Dorsolateral prefrontal cortex (tissue), 122 donors: ENCODE measurements at places on chromosomes 12 and 14. TPM values are rescaled to one million over a fixed set of nuclear protein-coding genes. Genes with fewer than 3 reads are reported as not detected.

Gene RNASE7
- total RNA-seq = not detected

Gene LAG3
- 0.73 TPM for total RNA-seq

Gene ITGA5
- 5.0 TPM for total RNA-seq

Gene DCN
- total RNA-seq = 38.6 TPM

Gene HOXC12
- total RNA-seq = not detected

Gene PKP2
- total RNA-seq = 8.7 TPM

Gene ACYP1
- total RNA-seq = 36.0 TPM

Gene PPP4R4
- total RNA-seq = 28.9 TPM

Gene MMP19
- not detected for total RNA-seq

Gene RAD9B
- total RNA-seq = 1.3 TPM

Gene PNN
- 53.5 TPM for total RNA-seq

Gene CLEC14A
- 7.0 TPM for total RNA-seq
